ENCODE measurements at places on chromosomes 5 and 9.

- no peak for DNase-seq
These were observed 13.0 kb upstream of the RAD23B start for GRCh38 chr9:107270082-107270481.

- no peak for DNase-seq
These were observed 5.2 kb downstream of the PTCH1 start for GRCh38 chr9:95511616-95511931.

DNA sequence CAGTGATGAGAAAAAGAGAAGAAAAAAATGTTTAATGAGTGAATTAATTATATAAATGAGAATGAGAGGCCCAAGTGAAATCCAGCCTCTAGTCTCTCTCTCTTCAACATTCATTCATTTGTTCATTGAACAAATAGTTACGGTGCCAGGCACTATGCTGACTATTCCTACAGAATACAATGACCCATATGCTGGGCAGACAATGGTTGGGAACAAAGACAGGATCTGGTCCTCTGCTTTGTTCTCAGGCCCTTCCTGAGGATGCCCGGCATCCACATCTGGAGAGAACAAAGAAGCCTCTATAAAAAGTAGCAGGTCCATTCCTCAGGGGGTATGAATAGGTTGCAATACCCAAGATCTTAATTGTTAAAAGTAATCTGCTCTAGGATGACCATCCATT is 6.9 kb downstream of the ADAM19 start:
- no peak for DNase-seq

DNA sequence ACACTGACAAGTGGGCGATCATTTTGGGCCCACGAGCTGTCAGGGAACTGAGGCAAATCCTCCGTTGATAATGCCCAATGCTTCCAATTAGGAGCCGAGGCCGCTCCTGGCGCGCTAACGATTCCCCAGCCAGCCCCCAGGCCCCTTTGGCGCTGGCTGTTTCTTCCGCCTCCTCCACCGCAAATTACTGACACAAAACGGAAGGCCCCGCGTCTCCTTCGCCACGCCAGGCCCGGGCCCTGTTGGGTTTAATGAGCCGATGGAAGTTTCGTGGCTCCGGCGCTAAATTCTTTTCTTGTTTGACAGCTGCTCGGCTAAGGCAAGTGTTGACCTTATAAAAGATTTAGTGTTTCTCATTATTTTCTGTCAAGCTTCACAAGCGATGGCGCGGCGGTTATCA is 25.7 kb upstream of the BARHL1 start:
- DNase-seq, result no peak

DNA sequence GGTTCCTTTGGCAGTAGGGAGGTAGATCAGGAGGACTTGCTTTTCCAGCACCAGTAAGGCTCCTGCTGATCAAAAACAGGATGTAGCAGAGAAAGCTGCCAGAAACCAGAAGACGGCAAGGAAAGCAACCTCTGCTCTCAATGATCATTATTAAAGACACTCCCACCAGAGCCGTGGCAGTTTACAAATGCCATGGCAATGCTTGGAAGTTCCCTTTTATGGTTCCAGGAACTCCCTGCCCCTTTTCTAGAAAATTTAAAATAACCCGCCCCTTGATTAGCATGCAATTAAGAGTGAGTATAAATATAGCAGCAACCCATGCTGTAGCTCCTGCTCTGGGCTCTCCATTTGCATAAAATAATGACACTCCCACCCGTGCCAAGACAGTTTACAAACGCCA is 16.1 kb downstream of the EQTN start:
- DNase-seq, result no peak

DNA sequence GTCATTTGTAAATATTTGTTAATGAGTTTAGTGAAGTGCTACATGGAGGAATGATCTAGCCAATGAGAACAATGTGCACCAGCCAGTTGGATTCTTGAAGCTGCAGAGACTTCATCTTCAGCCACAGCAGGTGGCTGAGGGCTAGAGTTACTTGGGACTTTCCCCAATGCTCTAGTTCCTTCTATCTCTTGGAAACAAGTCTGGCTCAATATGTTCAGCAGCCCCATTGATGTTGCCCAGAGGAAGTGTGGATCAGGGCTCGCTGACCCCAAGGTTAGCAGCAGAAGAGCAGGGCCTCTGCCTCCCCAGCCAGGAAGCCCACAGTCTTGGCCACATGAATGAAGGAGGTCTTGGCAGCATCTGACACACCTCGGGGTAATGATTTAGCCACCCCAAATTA is 117.5 kb downstream of the SLC1A3 start:
- peak; percentile 45 for DNase-seq

DNA sequence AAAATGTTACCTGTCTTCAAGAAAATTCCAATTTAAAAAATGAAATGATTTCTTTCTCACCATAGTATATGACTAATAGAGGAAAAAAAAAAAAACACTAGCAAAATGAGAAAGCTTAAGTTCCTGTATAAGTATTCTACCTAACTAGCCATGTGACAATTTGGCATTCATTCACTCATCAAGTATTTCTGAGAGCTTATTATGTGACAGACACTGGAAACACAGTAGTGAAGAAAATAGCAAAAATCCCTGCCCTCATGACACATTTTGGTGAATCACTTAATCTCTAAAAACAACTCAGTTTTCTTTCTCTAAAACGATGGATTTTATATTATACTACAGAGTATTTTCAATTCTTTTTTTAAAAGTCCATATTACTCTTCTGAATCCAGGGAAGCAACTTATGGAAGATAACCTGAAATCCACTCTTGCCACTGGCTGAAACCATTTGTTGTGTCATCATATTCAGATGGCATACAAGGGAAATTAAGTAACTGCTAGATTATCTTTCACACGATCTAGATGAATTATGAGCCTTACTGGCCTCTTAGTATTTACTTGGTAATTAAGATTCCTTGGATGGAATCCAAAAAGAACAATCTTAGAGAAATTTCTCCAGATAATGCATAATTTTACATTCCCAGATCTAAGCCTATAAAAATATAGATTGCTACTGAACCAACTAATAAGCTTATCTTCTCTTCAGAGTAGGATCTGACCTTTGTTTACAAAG is 5.5 kb downstream of the PTBP3 start:
- DNase-seq, result no peak

DNA sequence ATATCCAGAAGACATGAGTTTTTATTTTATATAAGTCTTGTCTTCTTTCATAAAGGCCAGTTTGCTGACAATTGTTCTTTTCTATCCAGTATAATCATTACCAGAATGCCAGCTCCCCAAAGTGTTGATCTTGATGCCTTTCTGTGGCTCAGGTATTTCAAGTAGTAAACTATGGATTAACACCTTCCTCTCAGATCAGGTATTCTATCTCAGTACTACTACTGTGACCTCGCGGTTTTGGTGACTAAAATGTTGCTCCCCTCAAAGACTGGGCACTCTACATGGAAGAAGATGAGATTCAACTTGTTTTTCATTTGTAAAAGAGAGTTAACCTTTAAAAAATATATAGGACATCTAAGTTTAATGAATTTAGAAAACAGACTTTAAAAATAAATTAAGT is 58.1 kb downstream of the GNG10 start:
- no peak for DNase-seq

GRCh38 chr9:129823542-129823934 is 398 bp downstream of the TOR1A start:
- no peak for DNase-seq

- no peak for DNase-seq
These were observed 111.7 kb upstream of the NUDT12 start for GRCh38 chr5:103674251-103674650.

DNA sequence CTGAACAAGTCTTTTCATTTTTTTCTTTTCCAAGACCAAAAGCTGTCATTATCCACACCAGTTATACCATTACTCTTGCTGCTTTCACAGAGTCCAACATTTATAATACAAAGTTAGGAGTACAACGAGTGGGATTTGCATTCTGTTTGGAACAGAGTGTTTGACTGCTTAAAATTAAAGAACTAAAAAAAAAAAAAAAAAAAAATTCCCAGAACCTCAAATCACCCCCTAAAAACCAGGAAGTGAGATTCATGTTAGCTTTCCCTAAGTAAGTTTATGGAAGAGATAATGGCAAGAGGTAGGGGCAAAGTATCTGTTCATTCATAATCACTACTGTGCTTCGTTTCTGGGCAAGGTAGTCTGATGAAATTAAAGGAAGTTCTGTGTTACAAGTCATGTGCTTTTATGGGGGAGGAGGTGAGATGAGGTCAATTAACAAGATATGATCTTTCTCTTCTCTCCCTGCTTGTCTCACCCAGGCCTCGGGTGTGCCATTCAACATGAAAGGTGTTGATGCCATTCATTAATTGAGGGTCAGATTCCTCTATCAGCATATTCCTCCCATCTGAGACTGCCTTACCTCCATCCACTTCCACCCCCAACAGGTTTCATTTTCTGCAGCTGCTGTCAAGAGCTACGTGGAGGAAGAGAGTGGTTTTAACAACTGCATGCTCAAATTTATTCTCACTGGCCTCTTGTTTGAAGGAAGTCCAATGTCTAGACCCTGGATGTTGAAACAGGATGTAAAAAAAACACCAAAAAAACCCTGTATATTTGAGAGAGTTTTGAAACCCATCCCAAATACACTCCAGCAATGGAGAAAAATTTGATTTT is 58.1 kb downstream of the MARCHF3 start:
- DNase-seq, result peak; percentile 60

All from GM13977 (cell line).